Lung microvascular endothelial cell (primary cell): ENCODE measurements at places on chromosomes 13 and 19.

DNA sequence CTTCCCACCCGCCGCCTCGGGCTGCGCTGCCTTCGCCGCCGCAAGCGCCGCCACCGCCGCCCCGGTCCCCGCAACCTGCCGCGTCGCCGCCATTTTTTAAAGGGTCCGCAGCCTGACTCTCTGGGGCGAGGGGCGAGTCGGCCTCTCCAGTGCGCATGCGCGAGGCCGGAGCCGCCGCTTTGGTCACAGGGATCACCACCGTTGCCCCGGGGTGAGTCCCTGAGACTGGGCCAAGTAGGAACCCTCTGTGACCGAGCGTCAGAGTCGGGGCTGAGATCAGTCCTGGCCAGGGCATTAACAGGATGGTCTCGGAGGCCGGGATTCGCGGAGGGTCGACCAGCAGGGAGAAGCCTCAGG is 42.6 kb downstream of the ZNF146 start:
- peak; percentile 17 for DNase-seq

DNA sequence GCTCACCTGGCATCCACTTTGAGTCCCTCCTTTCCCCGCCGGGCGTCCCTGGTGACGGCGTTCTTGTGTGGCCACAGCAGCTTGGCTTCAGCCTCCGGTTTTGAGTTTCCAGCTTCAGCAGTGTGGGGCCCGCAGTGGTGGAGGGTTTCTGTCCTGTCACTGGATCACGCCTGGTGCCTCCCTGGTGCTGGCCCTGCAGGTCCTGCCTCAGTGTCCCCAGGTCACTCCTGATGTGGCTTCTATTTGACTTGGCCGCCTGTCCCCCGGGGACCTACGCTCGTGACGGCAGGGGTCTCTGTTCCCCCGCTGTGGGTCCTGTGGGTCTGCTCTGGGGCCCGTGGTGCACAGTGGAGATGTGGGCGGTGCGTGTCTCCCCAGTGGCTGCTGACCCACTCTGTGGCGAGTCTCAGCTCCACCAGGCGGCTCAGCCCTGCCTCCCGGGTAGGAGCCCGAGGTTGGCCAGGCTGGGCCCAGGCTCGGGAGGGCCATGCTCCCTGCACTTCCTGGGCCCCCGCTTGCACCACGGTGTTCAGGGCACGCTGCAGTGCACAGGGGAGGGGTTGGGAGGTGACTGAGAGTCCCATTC is 1.9 kb downstream of the ATP4B start:
- no peak for DNase-seq

DNA sequence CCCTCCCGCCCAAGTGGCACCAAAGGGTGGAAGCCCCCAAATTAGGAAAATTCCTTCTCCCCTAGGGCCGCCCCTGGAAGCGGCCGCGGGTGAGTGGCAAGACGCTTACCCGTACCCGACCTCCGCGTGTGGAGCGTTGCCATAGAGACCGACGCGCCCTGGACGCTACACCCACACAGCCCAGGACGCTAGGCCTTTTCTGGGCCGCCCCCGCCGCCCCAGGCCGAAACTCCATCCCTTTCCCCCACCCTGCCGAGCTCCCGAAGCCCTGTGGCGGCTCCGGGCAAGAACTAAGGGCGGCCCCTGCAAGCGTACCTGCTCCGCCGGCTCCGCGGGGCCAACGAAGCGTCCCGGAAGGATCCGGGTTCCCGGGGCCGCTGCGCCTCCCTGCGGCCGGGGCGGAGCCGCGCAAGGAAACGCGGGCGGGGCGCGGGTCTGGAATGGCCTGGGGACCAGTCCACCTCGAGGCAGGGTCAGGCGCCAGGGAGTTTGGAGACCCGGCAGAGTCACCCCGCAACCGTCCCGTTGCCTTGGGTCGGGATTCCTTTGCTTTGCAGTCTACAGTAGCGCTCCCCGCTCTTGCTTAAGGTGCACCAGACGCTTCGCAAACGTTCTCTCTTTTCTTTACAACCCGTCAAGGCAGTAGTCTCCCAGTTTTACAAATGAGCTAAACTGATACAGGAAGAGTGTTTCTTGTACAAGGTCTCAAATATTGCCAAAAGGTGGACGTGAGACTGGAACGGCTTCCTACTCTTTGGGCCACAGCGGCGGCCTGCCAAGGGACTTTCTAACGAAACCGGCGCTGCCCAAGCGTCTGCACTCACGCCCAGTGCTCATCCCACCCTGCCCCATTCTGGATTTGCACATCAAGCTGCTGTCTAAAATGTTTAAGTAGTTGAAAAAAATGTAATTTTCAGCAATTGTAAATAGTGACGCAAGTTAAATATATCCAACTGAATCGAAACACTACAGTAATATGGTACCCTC is at the start of gene NEK5:
Gene NEK5 (minus strand): TSS at position 360 of the 987 bp plus-strand sequence. CDS start 1,591 bp downstream, outside the sequence.
- peak; percentile 57 for DNase-seq

DNA sequence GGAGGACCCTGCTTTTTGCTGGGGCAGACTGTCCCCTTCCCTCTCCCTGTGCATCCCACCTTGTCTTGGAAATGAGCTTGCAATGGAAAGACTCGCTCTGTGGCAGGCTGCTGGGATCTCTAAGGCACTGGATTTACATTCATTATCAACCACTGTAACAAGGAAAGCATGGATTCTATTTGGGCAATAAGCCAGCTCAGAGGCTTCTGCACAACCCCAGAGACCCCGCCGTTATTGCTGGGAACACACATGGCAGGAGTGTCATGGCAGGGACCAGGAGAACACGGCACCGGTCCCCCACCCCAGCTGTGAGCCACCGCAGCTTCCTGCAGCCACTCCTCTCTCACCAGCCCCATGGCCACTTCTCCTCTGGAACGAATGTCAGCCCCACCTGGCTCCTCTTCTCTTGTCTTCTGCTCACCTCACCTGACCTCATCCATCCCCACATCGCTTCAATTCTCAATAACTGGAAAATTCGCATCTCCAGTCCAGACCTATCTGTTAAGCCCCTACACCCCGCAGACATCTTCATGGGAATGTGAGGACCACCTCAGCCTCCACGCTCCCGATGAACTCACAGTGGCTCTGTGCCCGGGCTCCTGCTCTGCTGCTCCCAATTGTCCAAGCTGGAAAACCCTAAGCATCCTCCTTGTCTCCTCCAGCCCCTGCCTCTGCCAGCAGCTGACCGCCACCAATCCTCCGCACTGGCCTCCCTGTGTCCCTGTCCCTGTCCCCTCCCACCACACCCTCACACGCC is 181.5 kb downstream of the USP12 start:
- DNase-seq, result no peak

GRCh38 chr19:14054721-14055120 is 7.2 kb downstream of the PALM3 start:
- no peak for DNase-seq

DNA sequence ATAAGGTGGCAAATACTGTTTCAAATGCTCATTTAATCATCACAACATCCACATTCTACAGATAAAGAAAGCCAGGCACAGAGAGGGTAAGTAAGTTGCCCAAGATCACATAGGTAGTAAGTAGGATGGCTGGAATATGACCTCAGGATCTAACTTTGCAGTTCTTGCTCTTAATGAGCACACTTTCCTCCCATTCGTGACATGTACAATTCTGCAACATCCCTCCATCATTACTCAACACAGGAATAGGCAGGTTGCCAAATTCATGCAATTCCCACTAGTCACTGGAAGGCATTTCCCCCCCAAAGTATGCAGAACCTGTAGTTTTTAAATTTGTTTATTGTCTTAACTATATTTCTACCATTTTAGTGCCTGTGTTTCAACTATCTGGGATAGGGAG is 109.2 kb downstream of the OLFM4 start:
- peak; percentile 12 for DNase-seq

- no peak for DNase-seq
Measured at GRCh38 chr13:101303521-101303920, 112.8 kb downstream of the NALCN start.

- DNase-seq, result peak; percentile 61
Measured at GRCh38 chr13:40149611-40150274, 494.3 kb downstream of the COG6 start.

DNA sequence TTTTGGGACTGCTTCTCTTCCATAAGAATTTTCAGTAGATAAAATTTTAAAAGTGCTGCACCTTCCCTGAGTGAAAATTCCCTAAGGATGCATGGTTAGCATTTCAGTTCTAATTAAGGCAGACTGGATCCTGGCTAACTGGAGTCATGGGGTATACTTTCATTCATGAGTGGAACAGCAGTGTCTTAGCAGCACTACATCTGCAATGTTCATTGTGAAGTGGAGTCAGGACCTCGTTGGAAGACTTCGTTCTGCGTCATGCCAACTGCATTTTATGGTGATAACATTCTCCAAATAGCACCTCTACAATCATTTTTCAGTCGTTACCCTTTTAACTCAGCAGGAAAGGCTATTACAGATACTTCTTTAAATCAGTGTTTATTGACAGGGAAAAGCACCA is 25.5 kb downstream of the PHF11 start:
- no peak for DNase-seq

GRCh38 chr13:42270160-42270856 is 1.6 kb upstream of the AKAP11 start:
- no peak for DNase-seq

DNA sequence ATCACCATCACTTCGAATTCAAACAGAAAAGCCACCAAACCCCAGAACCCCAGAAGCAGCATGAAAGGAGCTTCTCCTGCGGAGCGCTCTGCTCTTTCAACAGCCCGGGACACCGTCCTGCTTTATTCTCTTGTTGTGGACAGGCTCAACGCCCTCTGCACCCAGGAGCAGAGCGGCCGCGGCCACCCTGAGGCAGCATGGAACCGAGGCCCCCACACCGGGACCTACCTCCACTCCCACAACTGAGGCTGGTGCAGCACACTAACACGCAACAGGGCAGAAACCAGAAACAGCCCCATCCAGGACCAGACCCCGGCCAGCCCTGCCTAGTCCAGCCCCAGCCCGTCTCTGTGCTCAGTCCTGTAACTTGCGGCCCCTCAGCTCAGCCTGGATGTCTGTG is 7.2 kb downstream of the AP3D1 start:
- DNase-seq, result no peak

GRCh38 chr19:30911491-30911890 is 437.7 kb downstream of the TSHZ3 start:
- DNase-seq, result no peak

DNA sequence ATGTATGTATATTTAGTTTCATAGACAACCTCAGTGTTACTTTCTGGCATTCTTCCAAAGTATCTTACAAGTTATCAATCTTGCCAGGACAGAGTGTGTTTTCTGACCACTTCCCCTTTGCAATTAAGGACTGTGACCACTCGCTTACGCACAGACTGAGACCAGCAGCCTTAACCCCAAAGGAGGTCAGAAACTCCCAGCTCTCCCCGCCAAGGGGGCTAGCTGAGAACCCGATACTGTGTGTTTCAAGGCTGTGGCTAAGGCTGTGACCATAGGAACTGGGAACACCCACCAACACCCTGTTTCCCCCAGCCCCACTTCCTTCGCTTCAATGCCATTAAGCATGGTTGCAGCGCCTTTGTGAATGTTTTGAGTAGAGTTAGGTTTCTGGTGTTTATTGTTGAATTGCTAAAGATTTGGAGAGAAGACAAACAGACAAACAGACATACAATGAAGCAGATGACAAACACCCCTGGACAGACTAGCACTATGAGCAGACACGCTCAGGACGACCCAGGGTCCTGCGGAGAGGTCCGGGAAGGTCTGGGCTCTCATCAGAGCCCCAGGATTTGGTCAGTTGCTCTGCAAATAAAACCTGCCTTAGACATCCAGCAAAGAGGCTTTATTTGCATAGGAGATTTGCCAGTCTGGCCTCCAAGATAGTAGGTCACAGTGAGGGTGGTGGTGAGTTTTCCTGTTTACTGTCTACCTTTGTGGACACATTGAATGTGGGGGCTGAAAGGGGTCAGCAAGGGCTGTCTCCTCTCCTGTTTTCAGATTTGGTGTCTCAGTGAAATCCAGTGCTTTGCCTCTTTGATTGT is 25.0 kb upstream of the TNFSF11 start:
- peak; percentile 98 for DNase-seq

- peak; percentile 67 for DNase-seq
Measured at GRCh38 chr19:19461671-19462622, 53.4 kb downstream of the TSSK6 start.

- peak; percentile 42 for DNase-seq
Measured at GRCh38 chr13:20882206-20882605, 20.3 kb downstream of the XPO4 start.

GRCh38 chr13:38494445-38494844 is 144.8 kb downstream of the UFM1 start:
- no peak for DNase-seq

DNA sequence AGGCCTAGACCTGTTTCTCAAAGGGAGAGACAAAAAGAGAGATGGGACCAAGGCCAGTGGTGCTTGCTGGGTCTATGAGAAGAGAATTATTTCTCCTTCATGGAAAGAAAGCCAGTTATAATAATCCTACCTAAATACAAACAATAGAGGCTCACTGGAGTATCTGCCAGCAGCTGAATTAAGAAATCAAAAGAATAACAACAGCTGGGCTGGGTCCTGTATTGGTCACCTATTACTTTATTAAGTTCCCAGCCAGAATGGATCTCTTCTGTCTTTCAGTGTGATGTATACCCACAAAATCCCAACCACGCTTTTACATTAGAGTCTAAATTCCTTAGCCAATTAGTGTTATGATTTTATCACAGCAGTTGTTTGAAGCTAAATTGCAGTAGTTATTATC is 297.8 kb upstream of the DACH1 start:
- DNase-seq, result no peak

GRCh38 chr19:31992750-31993149 is 352.7 kb upstream of the ZNF507 start:
- no peak for DNase-seq

GRCh38 chr19:18401580-18402112 is 4.2 kb upstream of the LRRC25 start:
- DNase-seq, result peak; percentile 76

DNA sequence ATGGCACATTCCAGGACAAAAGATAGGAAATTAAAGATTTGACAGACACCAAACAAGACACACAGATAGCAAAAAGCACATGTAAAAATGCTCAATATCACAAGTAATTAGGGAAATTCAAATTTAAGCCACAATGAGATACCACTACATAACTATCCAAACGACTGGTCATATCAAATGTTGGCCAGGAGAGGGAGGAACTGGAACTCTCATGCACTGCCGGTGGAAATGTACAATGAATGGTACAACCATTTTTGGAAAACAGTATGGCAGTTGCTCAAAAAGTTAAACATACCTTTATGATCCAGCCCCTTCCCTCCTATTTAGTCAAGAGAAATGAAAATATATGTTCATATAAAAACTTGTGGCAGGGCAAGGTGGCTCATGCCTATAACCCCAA is 36.8 kb upstream of the CYP2S1 start:
- DNase-seq, result no peak

DNA sequence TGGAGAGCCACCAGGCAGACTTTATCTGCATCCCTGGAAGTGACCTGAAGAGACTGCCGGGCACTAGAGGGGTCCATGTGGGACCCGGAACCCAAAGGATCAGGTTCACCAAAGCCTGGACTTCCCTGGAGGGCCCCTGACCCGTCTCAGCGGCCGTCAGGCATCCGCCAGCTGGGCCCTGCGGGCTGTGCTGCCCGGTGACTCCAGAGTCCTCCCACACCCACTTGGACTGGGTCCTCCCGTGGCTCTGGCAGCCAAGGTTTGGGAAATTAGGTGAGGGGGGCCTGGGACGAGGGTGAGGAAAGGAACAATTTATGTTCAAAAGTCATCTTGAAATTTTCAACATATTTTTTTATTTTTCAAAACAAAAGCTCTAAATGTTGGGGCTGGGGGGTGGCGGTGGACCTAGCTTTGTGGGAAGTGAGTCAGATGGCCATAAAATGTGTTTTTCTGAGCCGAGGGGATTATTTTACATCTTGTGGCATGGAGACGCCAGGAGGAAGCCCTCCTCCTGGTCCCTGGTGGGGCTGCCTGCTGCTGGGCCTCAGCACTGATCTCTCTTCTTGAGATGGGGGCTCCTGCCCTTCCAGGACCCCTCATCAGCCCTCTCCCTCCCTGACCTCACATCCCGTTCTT is 20.2 kb downstream of the CEBPA start:
- DNase-seq, result no peak
